Stimulated activated CD8-positive, alpha-beta memory T cell treated with anti-CD3 and anti-CD28 coated beads, Interleukin-4, amount 100 ng/mL, for 1 hour (primary cell): ENCODE measurements at places on chromosomes 4 and X.

GRCh38 chr4:1403177-1403583 is 3.1 kb downstream of the NKX1-1 start:
- DNase-seq, result no peak

- DNase-seq, result peak; percentile 11
Measured at GRCh38 chr4:101790521-101791181, at the start of gene BANK1. Gene BANK1, plus strand, starts transcription at chr4:101790730. Its CDS starts 151 bp downstream, at chr4:101790881.

DNA sequence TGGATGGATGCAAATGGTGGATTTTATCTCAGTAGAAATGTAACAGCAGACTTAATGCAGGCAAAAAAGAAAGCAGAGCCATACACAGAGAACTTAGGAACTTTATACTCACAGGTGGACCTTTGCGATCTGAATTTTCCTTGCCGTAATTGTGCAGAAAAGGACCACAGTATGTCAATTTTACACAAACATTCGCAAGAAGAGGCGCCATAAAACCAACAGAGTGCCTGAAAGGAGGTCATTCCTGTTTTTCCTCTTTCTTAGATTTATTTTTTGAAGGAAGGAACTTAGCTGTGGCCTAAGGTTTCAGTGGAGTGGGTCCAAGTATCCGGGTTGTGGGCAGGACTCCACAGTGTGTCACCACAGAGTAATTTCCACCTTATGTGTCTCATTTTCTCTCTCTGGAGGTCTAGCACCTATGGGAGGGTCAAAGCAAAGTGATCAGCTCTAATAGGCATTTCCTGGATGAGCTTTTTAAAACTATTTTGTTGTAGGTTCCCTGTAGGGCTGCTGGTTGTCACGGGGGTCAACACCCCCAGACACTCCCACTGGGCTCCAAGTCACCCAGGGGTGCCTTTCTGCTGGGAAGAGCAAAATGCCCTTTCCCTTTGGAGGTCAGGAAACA is 24.7 kb upstream of the PBDC1 start:
- DNase-seq, result no peak

- DNase-seq, result no peak
Measured at GRCh38 chr4:9895333-9895705, 113.9 kb downstream of the DRD5 start.

DNA sequence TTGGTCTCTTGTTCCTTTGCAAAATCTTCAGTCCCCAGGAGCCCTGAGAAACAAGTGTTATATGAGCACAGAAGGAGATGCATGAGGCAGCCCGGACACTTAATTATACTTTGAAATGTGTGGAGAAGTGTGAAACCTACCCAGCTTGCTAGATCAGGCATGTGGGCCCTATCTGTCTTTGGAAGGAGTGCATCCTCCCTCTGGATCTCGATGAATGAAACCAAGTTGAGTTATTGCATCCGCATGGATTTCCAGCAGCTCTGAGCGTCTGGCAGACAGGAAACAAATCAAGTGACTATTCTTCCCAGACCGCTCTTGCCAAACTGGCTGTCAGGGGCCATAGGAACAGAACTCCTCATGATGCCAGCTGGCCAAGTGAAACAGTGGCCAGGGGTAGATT is 19.6 kb upstream of the SOWAHD start:
- DNase-seq, result no peak

GRCh38 chr4:129788486-129788885 is 692.5 kb downstream of the C4orf33 start:
- DNase-seq, result no peak

GRCh38 chrX:40171513-40172400 is 74.0 kb upstream of the BCOR start:
- DNase-seq, result no peak

DNA sequence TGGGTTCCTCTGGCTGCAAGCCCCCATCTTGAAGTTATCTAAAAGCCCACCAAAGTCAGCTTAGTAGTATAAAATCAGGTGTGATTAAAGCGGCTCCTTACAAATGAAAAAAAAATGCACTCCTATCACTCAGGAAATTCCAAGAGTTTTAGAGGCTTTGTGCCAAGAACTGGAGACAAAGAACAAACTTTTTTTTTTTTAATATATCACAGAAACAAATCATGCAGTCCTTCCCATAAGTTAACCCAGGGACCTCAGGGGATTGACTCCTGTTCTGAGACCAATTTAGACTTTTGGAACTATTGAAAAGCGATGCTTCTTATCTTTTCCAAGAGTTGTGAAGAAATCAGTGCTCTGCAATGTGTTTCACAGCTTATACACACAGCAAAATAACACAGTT is 53.6 kb downstream of the HHIP start:
- no peak for DNase-seq

- DNase-seq, result no peak
Measured at GRCh38 chr4:140018931-140019618, 134.9 kb downstream of the MAML3 start.

DNA sequence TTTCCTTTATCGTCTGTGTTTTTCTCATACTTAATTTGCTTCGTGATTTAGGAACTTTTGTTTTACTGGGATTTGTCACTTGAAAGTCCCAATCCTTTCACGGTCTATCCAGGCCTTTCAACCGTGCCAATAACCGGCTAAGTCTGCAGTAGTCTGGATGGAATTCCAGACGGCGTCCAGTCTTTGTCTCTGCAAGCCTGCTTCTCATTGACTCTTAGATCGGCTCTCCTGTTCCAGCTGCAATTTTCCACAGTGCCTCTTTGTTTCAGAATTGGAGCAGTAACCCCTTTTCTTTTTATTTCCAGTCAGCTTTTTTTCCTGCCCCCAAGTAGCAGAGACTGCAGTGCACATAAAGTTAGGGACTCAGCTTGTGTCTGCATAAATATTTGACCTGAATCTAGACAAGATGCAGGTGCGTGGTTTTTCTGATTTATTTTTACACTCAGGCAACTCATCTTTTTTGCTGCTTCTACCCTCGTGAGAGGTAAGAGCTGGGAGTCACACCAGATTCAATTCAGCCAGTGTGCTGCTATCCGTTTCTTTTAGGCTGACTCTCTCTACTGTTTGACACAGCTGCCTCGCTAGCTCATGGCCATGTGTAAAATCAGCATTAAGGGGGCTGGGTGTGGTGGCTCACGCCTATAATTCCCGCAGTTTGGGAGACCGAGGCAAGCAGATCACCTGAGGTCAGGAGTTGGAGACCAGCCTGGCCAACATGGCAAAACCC is 37.4 kb upstream of the DHRSX start:
- no peak for DNase-seq

DNA sequence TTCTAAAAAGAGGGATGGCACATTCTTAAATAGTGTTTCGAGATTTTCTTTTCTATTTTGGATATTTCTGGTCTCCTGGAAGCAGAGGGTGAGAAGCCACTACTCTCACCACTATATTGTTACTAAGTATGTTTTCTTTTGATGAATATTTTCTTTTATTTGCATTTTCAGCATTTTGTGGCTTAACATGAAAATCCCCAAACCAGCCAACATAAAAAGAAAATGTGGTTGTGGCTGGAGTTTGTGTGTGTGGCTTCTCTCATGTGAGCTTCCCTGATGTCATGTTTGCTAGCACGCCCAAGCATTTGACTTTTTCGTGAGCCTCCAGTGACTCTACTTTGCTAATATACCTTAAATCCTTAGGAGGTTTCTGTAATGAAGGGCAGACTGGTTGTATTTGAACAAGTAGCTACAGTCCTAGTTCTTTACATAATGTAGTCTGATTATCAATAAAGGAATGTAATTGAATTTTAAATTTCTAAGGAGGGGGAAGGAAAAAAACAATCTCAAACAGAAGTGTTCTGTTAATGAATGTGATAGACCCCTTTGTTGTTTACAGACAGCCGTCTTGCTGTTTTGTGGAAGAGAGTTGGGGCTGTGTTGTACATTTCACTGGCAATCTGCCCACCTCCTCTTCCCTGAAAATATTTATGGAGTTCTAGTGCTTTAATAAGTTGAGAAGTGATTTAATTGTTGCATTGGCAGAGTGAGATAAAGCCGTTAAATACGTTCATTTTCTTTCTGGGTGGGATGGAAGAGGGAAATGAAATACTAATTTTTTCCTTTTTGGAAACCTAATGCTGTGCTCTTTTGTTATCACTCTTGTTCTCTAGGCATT is 114.6 kb downstream of the ARHGAP10 start:
- DNase-seq, result no peak

- no peak for DNase-seq
Measured at GRCh38 chr4:174707051-174707676, 121.9 kb downstream of the GLRA3 start.

DNA sequence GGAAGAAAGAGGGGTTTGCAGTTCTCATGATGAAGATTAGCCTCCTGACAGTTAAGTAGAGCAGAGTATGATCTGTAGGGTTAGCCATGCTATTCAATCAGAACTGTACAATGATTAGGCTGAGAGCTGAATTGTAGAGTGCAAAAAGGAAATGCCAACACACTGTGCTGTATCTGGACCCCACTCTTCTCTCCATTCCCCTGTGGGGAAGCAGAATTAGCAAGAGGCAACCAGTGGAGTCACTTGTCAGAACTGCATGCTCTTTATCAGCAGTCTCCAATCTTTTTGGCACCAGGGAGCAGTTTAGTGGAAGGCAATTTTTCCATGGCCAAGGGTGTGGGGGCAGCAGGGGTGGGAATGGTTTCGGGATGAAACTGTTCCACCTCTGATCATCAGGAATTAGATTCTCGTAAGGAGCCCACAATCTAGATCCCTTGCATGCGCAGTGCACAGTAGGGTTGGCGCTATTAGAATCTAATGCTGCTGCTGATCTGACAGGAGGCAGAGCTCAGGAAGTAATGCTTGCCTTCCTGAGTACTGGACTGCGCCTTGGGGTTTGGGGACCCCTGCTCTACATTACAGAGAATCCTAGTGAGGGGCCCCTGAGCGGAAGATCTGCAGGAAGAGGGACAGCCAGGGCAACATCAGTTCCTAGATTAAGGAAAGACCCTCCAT is 19.4 kb downstream of the TBC1D9 start:
- DNase-seq, result no peak

DNA sequence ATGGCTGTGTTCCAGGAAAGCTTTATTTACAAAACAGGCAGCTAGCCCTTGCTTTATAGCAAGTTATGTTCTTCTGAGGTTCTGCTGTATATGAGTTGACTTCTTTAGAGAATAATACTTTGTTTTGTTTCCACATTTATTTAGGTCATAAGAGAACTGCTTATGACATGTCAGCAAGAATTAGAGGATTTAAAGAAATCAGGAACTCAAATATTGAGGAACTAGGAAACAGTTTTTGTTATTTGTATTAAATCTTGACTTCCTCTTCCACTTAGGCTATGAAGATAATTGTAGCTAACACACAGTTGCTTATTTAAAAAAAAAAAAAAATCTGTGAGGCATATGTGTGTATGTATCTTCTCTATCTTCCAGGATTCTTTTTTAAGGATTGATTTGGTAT is 14.3 kb downstream of the ZRSR2 start:
- no peak for DNase-seq

DNA sequence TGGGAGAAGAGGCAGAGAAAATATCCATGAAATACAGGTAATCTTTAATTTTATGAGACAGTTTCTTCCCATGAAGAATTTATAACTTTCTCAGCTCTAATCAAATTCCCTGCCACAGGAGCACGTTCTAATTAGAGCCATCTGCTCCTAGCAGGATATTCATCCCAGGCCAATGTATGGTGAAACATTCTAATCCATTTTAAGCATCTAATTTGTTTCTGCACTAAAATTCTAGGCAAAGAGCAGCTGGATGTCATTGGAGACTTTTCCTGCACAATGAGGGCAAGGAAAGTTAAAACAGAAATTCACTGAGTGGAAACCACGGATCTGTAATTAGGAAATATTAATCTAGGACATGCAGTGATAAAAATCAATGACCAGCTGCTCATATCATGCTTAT is 107.7 kb upstream of the ZFP42 start:
- DNase-seq, result no peak

- no peak for DNase-seq
Measured at GRCh38 chr4:153573881-153574802, 108.0 kb downstream of the TMEM131L start.

GRCh38 chr4:105797225-105797624 is 88.6 kb downstream of the GSTCD start:
- no peak for DNase-seq

DNA sequence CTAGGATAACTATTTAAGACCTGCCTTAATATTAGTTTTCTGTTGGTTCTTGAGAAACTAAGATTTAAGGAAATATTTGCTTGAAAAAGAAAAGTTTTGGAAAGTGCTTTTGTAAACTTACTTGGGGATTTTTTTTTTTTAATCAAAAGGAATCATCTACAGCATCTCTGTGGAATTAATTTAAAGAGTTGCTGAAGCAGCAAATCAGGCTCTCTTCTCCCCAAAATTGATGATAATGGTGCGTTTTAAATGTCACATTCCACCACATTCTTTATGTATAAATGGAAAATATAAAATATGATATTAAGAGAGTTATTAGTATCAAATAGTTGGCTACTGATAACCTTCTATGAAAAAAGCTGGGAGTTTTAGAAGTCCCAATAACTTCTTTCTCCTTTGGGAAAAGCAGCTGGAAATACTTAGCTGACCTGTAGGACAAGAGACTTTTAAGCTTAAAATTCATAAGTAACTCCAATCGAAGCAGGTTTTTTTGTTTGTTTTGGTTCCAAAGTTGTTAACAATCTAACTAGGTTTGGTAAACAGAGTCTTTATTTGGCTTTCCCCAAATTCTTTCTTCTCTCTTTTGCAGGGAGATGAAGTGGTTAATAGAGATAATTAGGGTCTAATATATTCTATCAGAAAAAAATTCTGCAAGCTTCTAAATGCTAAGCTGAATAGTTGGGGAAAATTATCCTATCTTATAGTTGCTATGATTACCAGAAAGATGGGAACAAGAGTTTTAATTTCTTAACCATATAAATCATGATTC is 4.4 kb downstream of the KLF3 start:
- DNase-seq, result no peak

DNA sequence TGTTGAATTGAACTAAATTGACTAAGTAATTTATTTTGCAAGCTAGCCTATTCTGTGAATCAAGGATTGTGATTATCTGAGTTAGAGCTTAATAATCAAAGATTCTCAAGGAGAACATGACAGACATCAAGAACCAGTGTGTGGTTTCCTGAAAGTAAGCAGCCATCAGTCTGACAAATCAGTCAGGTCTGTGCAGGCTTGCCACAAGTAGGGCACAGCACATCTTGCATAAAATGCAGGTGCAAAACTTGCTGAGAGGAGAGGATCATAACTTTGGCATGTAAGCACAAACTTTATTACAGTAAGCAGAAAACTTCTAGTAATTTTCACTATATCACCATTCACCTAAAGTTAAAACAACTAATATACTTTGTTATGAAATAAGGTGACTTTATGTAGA is 22.5 kb downstream of the FAM241A start:
- no peak for DNase-seq

DNA sequence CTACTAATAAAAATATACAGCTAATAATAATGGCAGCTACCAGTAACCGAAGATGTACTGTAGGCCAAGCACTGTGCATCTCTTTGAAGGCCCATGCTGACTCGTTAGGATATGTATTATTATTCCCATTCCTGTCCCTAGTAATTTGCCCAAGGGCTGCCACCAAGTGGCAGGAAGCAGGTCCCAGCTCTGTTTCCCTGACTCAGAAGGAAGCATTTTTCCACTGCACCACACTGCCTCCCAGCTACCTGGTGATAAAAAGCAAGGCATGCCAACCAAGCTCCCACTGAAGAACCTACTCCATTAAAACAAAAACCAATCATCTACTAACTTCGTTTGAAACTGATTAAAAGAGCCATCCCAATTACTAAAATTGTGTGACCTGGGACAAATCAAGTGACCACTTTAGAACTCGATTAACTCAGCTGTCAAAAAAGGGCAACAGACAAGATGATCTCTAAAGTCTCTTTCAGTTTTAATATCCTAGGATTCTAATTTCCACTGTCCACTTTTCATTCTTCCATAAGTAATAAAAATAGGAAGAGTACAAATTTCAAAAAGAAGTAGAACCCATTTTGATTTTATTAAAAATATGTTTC is 24.3 kb upstream of the PGM2 start:
- no peak for DNase-seq

- DNase-seq, result no peak
Measured at GRCh38 chr4:186724864-186725468, 1.3 kb upstream of the FAT1 start.
